Kidney tubule cell (primary cell): ENCODE measurements at places on chromosomes 6 and 20.
A peak's percentile ranks its signal among the peaks of the same experiment; 100 is the strongest.

- peak; percentile 13 for DNase-seq
Observed at GRCh38 chr6:133806382-133807140, 82.4 kb upstream of the TCF21 start.

DNA sequence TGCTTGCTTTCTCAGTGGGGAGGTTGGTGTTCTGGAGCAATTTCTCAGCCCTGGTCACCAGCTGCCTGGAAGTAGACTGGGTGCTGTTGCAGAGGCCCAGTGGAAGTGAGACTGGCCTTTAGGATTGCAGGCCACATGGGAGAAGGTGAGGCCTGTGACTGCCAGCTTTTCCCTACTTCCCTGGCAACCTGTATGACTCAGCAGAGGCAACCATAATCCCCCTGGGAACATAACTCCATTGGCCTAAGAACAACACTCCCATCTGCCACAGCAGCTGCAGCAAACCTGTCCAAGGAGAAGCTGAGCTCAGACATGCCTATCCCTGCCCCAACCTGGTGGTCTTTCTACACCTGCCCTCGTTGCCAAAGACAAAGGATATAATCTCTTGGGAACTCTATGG is 473.5 kb upstream of the SPTLC3 start:
- DNase-seq, result peak; percentile 1

- no peak for DNase-seq
Observed at GRCh38 chr20:64048402-64049044, 916 bp downstream of the SOX18 start.

- DNase-seq, result peak; percentile 69
Observed at GRCh38 chr6:2478200-2478599, 232.8 kb upstream of the GMDS start.

- DNase-seq, result no peak
Observed at GRCh38 chr6:113049190-113049589, 702.1 kb downstream of the RFPL4B start.
